Germinal center (tissue), 1 donor: ENCODE measurements at places on chromosomes 5 and 9.

- DNase-seq, result no peak
These were observed 37.0 kb upstream of the OR2K2 start for GRCh38 chr9:111366978-111367377.

DNA sequence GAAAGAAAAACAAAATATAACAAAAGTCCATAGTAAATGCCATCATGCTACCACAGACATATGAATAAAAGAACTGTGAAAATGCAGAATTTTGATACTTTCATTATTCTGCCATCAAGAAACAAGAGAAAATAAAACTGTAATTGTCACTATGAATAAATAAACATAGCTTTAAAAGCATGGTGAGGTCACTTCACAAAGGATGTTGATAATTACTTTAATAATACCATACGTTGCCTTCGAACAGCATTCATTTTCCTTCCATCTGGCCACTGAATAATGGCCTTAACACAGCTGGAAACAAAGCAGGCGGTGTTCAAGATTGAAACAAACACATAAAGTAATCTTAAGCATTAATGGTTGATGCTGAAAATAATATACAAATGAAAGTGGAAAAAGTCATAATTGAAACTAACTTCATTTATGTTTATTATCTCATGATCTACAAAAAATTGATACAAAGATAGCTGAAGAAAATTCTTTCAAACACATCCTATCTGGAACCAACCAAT lies 102.0 kb downstream of the AGTPBP1 start:
- no peak for DNase-seq

- DNase-seq, result no peak
These were observed 26.7 kb upstream of the PALM2AKAP2 start for GRCh38 chr9:109753308-109753707.

GRCh38 chr9:3736161-3736560 lies 210.4 kb upstream of the RFX3 start:
- DNase-seq, result no peak

GRCh38 chr5:173778784-173779304 lies 109.3 kb upstream of the CPEB4 start:
- no peak for DNase-seq

DNA sequence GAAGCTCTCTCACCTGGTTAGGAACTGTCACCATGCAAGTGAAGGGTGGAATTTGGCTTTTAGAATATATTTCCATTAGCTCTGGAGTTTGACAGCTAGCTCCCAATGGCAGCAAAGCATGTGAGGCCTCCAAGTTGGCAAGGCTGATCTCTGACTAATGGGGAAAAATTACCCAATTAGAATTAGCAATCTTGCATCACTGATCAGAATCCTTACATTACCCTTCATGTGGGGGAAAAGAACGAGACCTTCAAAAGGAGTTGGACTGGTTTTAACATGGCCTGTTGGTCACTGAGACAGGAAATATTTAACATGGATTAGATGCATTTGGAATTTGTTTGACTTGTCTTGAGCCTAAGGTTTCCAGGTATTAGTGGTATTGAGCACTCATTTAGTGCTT lies 192.3 kb upstream of the GDNF start:
- DNase-seq, result no peak

DNA sequence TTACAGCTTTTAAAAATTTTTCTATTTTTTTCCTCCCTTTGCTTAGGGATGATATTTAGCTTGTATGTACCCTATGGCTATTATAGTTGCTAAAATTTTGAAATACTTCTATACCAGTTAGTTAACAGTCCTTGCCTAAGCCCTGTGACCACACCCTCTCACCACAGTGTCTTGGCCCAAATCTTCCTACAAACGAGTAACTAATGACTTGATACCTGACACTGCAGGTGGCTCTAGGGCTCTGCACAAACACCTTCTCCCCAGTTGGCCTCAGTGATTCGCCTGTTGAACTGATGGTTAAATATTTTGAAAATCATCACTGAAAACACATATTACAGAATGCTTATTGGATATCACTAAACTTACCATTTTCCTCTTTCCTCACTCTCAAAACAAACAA lies 449.6 kb upstream of the CHD1 start:
- no peak for DNase-seq

DNA sequence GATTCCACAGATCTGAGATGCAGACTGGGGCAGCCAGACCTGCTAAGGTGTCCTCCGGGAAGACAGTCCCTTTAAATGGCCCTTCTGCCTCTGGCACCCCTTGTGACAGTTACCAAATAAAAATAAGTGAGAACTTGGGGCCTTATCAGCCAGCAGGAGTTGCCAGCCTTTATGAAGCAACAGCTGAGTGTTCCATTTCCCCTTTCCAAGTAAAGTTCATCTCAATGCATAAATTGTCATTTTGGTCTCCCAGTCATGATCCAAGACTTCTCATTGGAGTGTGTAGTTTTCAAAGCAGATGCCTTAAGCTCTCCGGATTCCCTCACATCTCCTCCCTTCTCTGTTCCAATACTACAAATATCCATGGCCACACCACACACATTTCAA lies 4.1 kb downstream of the PTCH1 start:
- no peak for DNase-seq
